ENCODE measurements at places on chromosomes 4 and X. TPM values are rescaled to one million over a fixed set of nuclear protein-coding genes. Genes with fewer than 3 reads are reported as not detected.
A peak's percentile ranks its signal among the peaks of the same experiment; 100 is the strongest.

DNA sequence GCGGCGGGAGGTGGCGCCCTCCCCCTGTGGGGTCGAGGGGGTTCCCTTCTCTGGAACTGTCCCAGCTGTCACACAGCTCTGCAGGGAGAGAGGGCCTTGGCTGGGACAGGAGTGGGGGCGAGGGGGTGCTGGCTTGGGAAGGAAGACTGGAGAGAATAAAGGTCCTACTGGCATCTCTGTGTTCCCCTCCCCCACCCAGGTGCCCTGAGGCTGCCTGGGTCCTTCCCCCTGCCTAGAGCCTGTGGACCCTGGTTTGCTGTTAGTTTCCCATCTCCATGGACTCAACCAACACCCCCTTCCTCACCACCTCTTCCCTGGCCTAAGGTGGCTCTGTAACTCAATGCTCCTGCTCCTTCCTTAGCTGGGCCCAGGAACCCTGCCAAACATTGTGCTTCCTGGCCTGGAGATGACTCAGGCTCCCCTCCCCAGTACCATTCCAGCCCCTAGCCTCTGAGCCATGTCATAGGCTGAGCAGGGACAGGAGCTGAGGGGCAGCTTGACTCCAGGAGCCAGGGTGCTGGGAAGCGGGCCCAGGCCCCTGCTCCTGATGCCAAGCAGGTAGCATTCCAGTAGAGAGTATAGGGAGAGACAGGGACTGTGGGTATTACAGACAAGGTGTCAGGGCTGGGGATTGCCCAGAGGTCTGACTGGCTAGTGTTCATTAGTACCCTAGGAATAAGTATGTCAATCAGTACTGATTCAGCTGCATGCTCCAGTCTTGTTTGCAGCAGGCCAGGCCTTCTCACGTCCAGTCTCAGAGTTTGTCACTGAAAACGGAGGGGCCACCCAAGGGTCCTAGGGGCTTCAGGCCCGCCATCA is 100.7 kb downstream of the EFNB1 start:
- peaks cover 11% of the 10 kb centered on the region for H3K4me1 ChIP-seq
- peak overlapping the region; percentile 65 for H3K27ac ChIP-seq
- no peaks in the 10 kb centered on the region for H3K27me3 ChIP-seq
- H3K4me3 ChIP-seq = no peak overlapping the region
- H3K36me3 ChIP-seq = no peaks in the 10 kb centered on the region

GRCh38 chrX:68273887-68274286 is 159.4 kb downstream of the OPHN1 start:
- H3K36me3 ChIP-seq = no peaks in the 10 kb centered on the region
- H3K4me3 ChIP-seq = no peak overlapping the region
- H3K4me1 ChIP-seq = no peaks in the 10 kb centered on the region
- H3K27me3 ChIP-seq = no peaks in the 10 kb centered on the region

- no peaks in the 10 kb centered on the region for H3K36me3 ChIP-seq
- no peak overlapping the region for H3K4me3 ChIP-seq
- no peaks in the 10 kb centered on the region for H3K27me3 ChIP-seq
- H3K4me1 ChIP-seq = peaks cover 6% of the 10 kb centered on the region
- peak overlapping the region; percentile 94 for H3K27ac ChIP-seq
- DNase-seq = peak; percentile 12
Observed at GRCh38 chr4:2930135-2930757, 33.0 kb downstream of the NOP14 start.

DNA sequence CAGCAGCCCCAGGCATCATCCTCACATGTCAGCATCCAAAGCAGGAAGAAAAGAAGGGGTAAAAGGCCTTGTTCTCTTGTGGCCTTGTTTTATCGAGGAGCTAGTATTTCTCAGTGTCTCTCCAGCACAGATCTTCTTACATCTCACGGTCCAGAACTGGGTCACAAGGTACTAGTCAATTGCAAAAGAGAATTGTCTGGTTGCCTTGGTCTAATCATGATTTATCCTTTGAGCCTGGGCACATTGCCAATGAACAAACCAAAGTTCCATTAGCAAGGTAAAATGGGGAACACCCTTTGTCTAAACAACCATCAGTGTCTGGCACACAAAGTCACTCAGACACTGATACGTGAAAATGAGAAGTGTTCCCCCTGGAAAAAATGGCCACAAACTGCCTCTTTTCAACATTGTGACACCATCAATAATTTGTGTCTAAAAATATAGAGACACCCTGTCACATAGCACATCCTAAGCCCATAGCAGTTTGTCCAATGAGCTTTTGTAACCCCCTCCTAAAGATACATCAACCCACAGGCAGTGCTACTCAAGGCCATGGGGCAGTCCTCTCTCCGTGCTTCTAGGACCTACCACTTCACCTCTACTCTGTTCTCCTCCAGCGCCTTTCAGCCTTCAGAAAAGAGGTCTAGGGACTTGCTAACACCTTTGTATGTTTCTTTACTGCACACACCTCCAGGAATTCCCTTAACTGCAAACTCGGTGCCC is 534.4 kb downstream of the MID1IP1 start:
- H3K4me3 ChIP-seq = no peak overlapping the region
- peaks cover 19% of the 10 kb centered on the region for H3K4me1 ChIP-seq
- peak overlapping the region; percentile 80 for H3K27ac ChIP-seq
- no peak for DNase-seq
- H3K36me3 ChIP-seq = no peaks in the 10 kb centered on the region

DNA sequence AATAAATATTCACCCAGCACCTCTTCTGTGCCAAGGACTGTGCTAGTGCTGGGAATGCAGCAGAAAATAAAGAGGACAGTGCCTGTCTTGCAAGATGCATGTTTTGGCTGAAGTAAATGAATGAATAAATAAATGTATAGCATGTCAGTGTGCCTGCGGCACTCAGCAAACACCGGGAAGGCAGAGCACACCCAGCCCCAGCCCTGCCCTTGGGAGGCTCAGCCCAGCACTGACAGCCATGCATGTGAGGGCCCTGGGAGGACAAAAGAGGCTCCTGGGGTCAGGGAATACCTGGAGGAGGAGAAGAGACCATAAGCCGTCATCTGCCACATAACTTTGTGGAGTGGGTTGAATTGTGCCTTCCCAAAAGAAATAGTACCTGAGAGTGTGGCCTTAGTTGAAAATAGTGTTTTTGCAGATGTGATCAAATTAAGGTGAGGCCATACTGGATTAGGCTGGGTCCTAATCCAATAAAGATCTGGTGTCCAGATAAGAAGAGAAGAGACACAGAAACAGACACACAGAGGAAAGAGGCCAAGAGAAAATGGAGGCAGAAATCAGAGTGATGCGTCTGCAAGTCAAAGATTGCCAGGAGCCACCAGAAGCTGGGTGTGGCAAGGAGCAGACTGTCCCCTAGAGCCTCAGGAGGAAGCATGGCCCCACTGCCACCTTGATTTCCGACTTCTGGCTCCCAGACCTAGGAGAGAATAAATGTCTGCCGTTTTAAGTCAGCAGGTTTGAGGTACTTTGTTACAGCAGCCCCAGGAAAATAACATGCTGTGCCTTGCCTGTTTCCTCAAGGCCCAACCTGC is 16.3 kb downstream of the C4orf50 start:
- no peaks in the 10 kb centered on the region for H3K4me1 ChIP-seq
- H3K27me3 ChIP-seq = peaks cover 3% of the 10 kb centered on the region
- no peak for DNase-seq
- H3K27ac ChIP-seq = no peak overlapping the region
- no peak overlapping the region for H3K4me3 ChIP-seq

Gene GAGE12J
- total RNA-seq = not detected

Gene POF1B
- 0.51 TPM for total RNA-seq

Gene UGT2B7
- total RNA-seq = 0.26 TPM
